ENCODE measurements at places on chromosomes 2 and 18.

DNA sequence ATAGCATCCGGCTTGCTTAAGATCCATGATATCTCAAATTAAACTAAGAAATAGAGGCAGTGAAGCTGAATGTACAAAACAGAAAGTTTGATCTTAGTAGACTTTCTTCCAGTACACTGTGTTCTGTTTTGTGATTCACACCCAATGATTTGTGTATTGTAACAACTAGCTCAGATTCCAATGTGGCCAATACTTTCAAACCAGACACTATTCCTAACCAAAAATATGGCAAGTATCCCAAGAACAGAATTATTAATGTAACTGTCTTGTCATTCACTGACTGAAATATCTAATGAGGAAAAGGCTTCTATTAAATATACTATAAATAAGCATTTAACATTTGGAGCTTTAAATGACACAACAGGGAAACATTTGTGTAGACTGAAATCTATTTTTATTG, 299.1 kb downstream of the NRXN1 start:
- no peak for DNase-seq

DNA sequence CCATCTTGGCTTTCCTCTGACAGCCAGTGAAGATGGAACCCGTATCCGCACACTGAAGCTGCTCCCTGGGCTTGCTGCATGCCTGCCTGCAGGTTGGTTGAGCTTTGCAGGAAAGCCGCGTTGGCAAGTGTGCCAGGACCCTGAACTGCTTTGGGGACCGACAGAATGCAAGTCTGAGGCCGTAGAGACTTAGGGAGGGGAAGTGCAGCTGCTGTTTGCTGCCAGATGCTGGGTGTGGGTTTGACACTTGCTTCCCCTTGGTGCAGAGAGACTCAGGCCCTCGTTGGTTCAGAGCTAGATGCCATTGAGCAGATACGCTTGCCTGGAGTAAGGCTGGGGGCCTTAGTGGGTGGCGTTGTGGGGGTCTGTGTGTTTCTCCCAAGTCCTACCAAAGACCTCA, 13.1 kb upstream of the PHLPP1 start:
- DNase-seq: no peak

GRCh38 chr2:233338046-233338445, 16.2 kb upstream of the DGKD start:
- DNase-seq: no peak

- DNase-seq: no peak
These were observed 248.9 kb downstream of the MYCN start for GRCh38 chr2:16189029-16189835.

GRCh38 chr2:110955045-110955444, 165.7 kb upstream of the BCL2L11 start:
- DNase-seq: no peak

- no peak for DNase-seq
These were observed 14.8 kb upstream of the CXCR4 start for GRCh38 chr2:136132825-136133155.

- DNase-seq: peak; percentile 82
These were observed 31.8 kb downstream of the TGIF1 start for GRCh38 chr18:3481696-3482210.

DNA sequence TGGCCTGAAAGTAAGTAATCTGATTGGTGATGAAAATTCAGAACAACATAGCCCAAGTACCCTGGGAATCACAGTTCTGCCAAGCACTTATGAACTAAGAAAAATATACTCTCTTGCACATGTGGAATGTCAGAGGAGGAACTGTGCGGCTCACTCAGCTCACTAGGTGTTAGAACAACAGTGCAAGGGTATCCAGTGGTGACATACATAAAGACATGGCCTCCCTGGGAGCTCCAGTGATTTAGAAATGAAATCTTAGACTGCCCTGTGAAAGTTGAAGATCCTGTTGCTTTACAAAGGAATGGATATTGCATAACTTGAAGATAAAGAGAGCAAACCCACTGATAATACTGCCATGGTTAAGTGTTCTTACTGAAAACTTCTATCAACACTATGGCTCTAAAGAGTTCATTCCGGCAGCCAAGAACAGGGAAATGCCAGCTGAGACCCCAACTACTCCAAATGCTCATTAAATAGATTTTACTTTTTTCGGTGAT, 246.2 kb downstream of the ARHGAP15 start:
- DNase-seq: no peak

- no peak for DNase-seq
These were observed 8.8 kb upstream of the EVA1A start for GRCh38 chr2:75569546-75569945.

DNA sequence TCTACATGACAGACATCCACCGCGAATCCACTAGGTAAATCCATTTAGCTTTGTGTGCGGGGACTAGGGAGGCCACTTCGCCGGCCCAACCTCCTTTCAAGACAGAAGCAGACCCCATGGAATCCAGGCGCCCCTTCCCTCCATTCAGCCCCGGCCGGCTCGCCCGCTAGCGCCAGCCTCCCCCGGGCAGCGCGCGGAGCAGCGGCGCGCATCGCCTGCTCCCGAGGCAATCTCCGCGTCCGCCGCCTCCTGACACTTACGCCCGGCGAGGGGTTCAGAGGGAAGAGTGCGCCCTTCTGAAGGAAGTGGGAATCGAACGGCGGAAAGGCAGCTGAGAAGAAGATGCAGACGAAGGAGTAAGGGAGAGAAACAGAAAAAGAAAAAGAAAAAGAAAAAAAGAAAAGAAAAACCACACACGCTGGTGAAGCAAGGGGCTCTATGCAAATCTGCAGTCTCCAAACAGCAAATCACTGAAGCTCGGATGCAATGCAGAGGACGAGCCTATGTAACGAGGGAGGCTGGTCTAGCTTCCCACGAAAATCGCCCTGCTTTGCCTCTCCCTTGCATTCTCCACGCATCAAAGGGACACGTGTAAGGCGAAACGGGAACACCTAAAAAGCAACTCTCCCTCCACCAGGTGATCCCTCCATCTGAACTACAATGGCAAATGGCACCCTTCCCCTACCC, 684.4 kb downstream of the NRXN1 start:
- DNase-seq: no peak

GRCh38 chr2:64296695-64297346, 152.6 kb upstream of the PELI1 start:
- DNase-seq: no peak

GRCh38 chr2:231172025-231172424, 26.4 kb upstream of the ARMC9 start:
- DNase-seq: no peak

Measured in large intestine (tissue), 12 donors.